AG08396 (cell line): ENCODE measurements at places on chromosomes 3 and 15.

DNA sequence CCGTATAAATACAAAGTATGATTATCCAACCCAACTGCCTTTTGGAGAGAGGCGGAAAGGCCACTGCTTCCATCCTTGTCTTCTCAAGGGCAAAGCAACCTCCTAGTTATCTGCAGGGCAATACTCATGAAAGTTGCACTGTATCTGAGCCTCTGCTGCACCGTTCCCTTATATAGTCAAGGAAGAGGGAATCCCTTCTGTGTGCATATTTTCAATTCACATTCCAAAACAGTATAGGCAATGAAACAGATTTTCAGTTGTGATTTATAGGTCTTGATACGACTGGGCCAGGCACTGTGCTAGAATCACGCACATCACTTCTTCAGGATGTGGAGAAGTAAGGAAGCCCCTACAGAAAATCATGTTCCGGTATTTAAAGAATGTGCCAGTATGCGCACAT lies 455.7 kb downstream of the FOXP1 start:
- no peak for DNase-seq

DNA sequence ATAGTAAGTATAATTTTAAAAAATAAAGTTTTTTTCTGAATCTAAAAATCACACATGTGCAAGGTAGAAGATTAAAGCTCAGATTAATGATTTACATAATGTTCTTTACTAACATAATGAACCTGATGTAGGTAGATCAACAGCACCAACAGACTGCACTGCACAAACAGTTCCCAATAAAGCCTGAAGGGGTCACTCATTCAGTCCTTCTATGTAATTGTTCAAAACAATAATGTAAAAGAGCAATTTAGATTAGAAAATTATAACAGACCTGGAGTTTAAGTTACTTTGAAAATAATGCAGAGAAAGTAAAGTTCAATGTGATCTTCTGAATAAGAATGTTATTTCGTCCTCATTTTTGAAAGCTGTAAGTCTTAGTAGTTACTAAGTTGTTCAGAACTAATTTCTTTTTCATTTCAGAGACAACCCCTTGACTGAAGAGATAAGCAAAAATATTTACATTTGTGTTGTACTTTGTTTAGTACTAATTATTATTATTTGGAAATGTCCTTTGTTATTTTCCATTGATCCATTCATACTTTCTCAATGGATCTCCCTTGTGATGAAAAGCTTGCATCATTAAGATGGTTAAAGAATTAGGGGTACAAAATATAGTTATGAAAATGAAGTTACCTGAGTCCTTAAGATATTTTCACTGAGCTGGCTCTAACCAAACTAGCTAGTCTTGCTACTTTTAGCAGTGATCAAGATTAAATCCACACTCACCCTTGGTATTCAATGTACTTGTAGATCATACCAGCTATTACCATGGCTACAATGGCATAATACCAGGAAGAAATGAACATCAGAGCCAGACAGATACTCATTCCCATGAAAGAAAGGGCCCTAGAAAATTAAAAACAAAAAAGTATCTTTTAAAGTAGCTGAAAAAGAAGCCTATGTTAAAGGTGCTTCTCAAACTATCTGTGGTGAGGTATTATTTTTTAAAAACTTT lies 16.8 kb downstream of the EMC4 start:
- DNase-seq = peak; percentile 41

GRCh38 chr3:193873426-193874201 lies 262.3 kb upstream of the HES1 start:
- no peak for DNase-seq

GRCh38 chr3:128537091-128537703 lies 44.2 kb upstream of the GATA2 start:
- no peak for DNase-seq

GRCh38 chr3:7646851-7647250 lies 785.9 kb downstream of the GRM7 start:
- no peak for DNase-seq

DNA sequence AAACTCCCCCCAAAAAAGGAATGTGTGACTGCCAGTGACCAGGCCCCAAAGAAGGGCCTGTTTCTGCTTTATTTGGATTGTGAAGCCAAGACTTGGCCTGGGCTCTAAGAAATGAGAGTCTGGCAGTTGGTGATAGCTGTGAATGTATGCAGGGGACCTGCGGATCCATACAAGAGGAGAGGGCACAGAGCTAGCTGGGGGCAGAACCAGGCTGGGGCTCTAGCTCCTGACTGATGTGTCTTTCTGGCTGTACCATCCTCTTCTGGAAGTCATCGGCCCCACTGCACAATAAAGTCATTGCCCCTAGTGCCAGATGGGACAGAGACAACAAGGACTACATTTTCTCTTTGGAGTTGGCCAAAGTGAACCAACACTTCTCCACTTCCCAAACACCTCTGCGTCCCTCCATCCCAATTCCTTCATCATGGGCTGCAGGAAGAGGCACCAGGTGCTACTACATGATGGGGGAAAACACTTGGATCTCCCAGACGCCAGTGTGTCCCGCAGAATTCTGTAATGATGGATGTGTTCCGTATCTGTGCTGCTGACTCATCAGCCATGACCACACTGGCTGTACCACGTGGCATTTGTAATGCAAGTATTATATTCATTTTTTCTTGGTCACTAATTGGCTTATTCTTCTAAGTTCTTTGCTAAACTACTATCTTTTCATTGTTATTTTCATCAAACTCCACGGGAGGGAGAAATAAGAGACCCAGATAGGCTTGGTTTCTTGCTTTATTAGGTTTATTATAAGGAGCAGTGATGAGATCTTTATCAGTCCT lies 1.7 kb upstream of the PLA2G4F start:
- peak; percentile 70 for DNase-seq

DNA sequence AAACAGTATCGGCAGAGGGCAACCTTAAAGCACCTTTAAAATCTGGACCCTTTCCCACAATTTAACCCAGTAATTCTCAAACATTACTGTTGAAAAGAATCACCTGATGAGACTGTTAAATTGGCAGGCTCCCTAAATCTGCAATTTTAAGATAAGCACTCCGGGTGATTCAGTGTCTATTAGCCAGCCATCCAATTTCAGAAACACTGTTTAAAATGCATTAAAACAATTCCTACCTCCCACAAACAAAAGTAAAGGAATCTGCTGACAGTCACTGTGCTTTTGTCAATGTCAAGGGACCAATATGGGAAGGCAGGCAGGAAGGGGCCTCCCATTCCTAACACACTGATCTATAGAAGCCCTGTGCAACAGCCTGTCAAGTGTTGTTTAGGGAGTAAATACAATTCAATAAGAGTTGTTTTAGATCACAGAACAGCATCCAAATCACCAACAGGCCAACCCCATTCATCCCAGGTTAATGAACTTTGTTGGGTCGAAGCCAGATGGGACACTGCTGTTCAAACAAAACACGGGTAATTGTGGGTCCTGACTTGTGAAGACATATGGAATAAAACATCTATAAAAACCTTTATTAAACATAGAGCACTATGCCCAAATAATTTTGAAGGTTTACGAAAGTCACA lies 21.4 kb downstream of the SIAH2 start:
- no peak for DNase-seq

- no peak for DNase-seq
These were observed 172.1 kb upstream of the ADAMTS9 start for GRCh38 chr3:64859625-64860535.

GRCh38 chr15:97921296-97921865 lies 39.1 kb upstream of the ARRDC4 start:
- no peak for DNase-seq

GRCh38 chr3:49662021-49662420 lies 12.1 kb upstream of the APEH start:
- no peak for DNase-seq

GRCh38 chr15:70341566-70341965 lies 243.8 kb upstream of the TLE3 start:
- DNase-seq = no peak

DNA sequence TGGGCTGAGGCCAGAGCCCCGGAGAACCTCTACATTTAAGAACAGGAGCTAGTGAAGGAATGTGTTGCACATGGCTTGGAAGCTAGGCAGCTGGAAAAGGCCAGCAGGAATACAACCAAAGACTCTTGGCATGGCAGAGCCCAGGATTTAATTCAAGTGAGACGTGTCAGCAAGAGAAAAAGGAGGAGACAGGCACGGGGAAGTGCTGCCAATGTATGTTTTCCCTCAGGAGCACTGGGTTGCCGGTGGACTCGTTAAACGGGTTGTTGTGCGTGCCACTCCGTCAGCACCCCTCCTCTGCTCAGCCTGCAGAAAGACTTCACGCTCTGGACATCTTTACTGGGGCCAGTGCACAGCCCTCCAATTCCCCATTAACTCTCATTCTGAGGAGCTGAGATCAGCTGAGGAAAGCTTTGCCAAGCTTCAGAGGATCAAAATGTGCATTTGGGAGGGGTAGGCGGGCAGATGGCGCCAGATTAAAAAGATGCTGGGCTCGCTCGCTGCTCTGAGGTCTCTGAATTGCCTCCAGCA lies 103.7 kb downstream of the PDZRN3 start:
- DNase-seq = no peak

- no peak for DNase-seq
These were observed 54.5 kb upstream of the ACKR4 start for GRCh38 chr3:132542577-132542976.

- DNase-seq = no peak
These were observed 164.5 kb upstream of the TLE3 start for GRCh38 chr15:70262171-70262570.

- DNase-seq = no peak
These were observed 130.5 kb downstream of the LRRC3B start for GRCh38 chr3:26753095-26753494.

GRCh38 chr3:99911433-99911832 lies 93.8 kb downstream of the CMSS1 start:
- DNase-seq = no peak

GRCh38 chr3:82509951-82510603 lies 748.6 kb upstream of the GBE1 start:
- DNase-seq = no peak

- peak; percentile 13 for DNase-seq
These were observed 74.7 kb downstream of the PPARG start for GRCh38 chr3:12363397-12364195.

DNA sequence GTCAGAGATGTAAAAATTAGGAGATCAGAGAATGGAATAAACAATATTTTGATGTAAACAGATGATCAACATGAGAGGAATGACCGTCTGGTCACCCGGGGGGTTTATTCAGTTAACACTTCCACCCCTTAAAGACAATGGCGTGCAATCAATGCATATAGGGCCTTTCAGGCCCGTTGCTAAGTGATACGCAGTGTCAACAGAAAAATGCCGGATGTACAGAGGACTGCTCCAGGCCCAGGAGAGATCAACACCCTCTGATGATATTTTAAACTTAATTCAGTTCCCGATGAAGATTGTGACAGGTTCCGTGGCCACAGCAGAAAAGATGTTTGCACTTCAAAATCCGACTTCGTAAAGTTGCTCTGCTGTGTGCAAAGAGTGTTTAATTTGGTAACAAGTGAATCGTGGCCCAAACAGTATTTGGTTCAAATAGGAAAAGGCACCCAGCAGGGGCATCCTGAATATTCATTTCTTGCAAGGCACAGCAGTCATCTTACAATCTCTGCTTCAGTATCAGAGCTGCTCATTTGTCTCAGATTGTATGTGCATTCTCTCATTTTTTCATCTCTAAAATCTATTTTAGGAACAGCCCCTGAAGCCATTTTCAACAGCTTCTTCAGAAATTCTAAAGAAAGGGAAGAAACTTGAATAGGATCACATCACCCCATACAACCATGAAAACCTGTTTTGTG lies 72.6 kb downstream of the FOXB1 start:
- DNase-seq = no peak

DNA sequence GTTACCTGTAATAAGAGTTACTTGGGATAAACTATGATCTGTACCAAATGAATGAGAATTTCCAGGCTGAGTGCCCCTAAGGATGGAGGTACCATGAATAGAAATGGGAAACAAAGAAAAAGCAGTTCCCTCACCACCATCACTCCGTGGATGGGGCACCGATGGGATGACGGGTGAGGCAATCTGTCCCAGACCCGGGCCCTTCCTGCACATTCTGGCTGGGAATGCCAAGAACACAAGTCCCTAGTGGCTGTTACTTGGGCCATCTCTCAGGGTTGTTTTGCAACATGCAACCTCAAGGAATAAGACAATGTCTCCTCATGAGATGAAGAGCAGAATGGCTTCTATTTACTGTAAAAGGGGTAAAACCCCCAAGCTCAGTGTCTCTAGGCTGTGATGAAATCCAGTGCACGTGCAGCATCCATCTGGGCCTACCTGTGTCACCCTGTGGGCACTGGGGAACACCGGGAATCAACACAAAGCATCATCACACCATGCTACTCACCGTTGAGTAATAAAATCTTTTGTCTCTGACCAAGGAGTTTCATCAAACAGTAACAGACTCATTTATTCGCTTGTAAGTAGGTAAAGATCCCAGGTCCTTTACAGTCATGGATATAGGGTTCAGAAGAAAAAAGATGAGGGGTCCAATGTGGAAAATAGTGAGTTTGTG lies 22.3 kb downstream of the GNB4 start:
- DNase-seq = no peak

DNA sequence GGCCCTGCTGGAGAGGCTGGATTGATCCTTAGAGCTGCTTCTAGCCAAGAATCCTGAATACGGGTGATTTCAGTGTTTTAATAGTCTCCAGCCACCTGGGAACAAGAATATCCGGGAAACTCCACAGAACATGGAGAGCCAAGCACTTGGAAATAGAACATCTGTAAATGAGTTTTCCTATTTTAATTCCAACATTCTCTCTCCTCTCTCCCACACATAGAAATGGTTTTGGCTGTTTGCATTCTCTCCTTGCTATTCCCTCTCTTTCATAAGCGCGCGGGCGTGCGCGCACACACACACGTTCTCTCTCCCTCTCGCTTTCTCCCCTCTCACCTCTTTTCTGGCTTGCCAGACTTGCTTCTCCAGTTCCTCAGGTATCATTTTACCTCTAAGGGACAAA lies 50.6 kb downstream of the GADL1 start:
- DNase-seq = no peak

- no peak for DNase-seq
These were observed 22.5 kb upstream of the KCNMB2 start for GRCh38 chr3:178513546-178514380.

GRCh38 chr3:146640361-146640760 lies 35.2 kb upstream of the PLSCR5 start:
- no peak for DNase-seq

DNA sequence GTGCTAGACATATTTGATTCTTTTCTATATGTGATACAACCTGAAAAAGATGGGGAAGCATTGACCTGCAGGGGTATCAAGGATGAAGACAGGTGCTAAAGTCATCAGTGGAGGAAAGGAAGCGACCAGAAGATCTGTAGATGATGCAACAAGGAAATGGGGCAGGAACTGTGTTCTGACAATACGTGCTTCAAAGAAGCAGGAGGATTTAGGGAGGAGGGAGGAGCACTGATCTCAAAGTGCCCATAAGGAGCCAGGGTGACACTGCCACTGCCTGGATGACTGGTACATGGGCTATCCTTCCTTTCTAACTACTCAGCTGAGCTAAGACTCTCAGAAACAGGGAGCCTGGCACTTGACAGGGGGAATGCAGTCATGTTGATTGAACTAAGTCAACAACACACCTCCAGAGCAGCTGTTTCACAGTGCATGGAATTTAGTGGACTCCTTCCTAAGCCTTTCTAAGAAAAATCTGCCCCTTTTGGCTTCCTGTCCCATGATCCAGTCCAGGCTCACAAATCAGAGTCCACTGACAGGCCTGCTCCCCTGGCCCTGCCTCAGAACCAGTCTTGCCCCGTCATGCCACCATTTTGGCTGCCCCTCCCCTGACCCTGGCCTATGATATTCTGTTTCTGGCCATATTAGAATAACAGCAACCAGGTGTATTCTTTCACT lies 12.0 kb downstream of the LYSMD4 start:
- no peak for DNase-seq

GRCh38 chr3:157170861-157171260 lies 10.9 kb upstream of the CCNL1 start:
- DNase-seq = no peak

- no peak for DNase-seq
These were observed 229.9 kb downstream of the SV2B start for GRCh38 chr15:91329914-91330313.
